ENCODE measurements at places on chromosomes 2 and 18.

DNA sequence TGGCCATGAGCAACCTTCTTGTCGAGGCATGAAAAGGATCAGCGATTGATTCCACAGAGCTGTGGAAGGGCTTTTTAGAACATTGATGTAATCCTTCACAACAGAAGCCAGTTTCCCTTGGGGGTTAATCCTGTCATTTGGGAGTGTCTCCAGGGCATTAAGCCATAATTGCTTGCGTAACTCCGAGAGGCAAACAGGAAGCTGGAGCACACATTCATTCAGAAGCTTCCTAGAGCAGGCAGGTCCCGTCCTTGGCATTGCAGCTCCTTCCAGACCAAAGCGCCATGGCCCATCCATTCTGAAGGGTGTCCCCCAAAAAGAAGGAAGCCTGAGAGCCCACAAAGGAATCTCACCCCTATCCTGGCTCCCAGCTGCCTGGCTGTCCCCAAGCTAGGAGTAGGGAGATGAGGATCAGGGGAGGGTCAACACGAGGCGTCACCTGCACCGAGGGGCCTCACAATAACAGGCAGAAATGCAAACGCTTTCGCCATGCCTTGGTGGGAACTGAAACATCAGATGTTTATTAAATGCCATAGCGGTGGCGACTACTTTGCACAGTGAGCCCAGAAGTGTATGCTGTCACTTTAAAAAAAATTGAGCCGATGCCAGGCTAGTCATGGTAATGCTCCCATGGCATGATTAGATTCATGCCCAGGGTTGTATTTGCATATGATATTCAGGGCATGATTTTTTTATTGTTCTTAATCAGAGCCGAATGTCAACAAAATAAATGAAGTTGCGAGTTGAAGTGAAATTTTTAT is 339.4 kb downstream of the BCL11A start:
- peak; percentile 69 for DNase-seq

DNA sequence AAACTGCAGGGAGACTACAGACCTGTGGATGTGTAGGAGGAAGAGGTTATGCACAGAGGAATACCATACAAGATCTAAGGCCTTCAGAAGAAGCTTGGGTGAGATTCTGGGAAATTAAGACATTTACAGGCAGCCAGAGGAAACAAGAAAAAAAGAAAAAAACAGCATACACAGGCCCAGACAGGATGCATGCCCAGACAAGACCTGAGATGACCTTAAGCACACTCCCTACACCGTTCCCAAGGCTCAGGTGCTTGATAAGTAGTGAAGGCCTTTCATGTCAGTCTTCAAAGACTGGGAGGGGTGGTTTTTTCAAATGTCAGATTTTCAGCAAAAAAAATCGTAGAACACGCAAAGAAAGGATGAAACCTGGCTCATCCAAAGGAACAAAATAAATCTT is 83.0 kb downstream of the CCDC138 start:
- DNase-seq, result no peak

- DNase-seq, result no peak
Observed at GRCh38 chr2:170249761-170250160, 71.8 kb downstream of the MYO3B start.

- no peak for DNase-seq
Observed at GRCh38 chr18:64037812-64038414, 68.0 kb downstream of the SERPINB8 start.

GRCh38 chr2:39512941-39513340 is 75.9 kb upstream of the MAP4K3 start:
- no peak for DNase-seq

- no peak for DNase-seq
Observed at GRCh38 chr18:35695803-35696202, 114.3 kb downstream of the GALNT1 start.

DNA sequence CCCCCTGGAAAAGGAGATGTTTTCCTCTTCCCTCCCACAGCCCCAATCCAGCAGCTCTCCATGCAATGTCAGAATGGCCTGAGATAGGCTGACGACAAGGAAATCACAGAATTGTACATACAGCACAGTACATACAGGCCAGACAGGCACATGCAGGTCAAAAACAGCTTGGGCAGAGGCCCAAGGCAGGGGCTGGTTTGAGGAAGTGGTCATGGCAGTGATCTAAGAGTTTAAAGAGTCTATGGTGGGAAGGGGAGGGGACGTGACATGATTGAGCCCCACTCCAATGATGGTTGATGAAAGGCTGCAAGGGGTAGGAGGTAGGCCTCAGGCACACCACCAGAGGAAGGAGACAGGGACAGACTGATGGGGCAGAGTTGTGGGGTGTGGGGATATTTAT is 4.3 kb downstream of the DCTN1 start:
- DNase-seq, result no peak

DNA sequence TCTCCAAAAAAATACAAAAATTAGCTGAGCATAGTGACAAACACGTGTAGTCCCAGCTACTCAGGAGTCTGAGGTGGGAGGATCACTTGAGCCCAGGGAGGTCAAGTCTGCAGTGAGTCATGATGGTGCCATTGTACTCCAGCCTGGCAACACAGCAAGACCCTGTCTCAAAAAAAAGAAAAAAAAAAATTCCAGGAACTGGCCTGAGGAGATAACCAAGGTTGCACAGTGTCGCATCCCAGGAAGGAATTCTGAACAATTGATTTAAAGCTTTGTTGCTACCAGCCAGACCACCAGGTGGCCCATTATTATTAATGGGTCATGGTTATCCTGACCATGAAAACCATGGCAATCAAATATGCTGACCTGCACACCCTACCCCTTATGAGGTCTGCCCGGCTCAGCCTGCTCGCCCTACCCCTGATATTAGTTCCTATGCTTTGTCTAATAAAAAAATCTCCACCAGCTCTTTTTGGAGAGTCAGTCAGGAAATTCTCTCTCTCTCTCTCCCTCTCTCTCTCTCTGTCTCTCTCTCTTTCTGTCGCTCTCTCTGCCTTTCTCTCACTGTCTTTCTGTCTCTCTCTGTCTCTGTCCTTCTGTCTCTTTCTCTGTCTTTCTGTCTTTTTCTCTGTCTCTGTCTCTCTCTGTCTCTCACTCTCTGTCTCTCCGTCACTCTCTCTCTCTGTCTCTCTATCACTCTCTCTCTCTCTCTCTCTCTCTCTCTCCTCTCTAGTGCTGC is 73.7 kb downstream of the NCAPH start:
- DNase-seq, result no peak

DNA sequence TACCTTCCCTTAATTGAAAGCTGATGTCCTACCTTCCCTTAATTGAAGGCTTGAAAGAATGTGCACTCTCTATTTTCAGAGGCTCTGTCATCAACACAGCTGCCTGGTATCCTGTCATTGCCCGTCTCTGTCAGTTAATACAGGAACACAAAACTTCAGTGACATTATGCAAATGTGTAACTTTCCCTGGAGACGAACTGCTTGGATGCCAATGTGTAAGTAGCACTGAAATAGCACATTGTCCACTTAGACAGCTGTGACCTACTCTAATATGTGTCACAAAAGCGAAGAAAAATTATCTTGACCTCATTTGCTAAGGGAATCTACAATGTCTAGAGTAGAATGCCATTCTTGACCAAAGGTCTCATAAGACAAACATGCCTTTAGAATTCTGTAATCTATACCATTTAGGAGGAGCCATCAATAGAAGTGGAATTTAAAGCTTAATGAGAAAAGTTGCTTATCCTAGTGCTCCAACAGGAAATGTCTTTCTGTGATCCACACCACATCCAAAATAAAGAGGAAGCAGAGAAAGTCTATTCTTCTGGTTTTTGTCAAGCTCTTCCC is 138.1 kb downstream of the BARD1 start:
- DNase-seq, result no peak

- no peak for DNase-seq
Observed at GRCh38 chr2:25979001-25979400, 3.3 kb downstream of the KIF3C start.

- DNase-seq, result no peak
Observed at GRCh38 chr18:63477968-63478367, 1.2 kb downstream of the SERPINB5 start.

DNA sequence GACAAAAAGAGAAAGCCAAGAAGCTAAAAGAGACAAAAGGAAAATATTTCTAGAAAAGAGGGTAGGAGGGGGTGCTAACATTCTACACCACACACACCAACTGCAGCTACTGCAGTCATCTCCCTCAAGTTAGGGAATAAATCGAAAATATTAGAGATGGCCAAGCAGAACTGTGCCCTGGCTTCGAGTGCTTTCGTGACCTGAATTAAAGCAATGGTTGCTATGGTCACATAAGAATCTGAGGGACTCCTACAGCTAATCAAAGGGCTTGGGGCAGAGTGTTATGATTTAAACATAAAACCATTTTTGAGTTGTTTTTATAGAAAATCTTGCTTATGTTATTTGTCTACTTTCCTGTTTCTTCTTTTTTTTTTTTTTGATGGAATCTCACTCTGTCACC is 159.6 kb upstream of the HNRNPA3 start:
- no peak for DNase-seq

DNA sequence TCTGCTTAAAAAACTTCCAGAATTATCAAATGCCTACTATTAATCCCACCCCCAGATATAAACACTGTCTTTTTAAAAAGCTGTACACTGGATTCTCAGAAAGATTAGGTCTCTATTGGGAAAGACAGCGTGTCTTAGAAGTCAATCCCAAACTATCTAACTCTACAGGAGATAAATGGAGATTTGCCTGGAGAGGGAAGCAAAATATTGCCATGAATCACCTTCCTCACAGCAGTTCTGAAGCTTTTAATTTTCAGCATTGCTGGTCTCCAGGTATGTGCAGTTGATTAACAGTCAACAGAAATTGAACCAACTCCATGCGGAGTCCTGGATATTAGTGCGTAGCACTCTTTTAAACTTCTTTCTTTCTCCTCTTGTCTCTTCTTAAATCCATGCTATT is 122.2 kb downstream of the DSC3 start:
- no peak for DNase-seq

DNA sequence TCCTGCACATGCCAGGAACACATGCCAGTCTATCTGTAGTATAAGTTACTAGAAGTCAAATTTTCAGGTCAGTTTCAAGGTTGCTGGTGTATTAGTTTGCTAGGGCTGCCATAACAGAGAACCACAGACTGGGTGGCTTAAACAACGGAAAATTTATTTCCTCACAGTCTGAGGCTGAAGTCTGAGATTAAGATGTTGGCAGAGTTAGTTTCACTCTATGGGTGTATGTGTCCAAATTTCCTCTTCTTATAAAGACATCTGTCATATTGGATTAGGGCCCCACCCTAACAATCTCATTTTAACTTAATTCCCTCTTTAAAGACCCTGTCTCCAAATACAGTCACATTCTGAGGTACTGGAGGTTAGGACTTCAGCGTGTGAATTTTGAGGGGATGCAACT is 26.5 kb downstream of the B3GNT7 start:
- DNase-seq, result no peak

GRCh38 chr2:10057231-10058107 is 14.1 kb downstream of the KLF11 start:
- DNase-seq, result peak; percentile 67

DNA sequence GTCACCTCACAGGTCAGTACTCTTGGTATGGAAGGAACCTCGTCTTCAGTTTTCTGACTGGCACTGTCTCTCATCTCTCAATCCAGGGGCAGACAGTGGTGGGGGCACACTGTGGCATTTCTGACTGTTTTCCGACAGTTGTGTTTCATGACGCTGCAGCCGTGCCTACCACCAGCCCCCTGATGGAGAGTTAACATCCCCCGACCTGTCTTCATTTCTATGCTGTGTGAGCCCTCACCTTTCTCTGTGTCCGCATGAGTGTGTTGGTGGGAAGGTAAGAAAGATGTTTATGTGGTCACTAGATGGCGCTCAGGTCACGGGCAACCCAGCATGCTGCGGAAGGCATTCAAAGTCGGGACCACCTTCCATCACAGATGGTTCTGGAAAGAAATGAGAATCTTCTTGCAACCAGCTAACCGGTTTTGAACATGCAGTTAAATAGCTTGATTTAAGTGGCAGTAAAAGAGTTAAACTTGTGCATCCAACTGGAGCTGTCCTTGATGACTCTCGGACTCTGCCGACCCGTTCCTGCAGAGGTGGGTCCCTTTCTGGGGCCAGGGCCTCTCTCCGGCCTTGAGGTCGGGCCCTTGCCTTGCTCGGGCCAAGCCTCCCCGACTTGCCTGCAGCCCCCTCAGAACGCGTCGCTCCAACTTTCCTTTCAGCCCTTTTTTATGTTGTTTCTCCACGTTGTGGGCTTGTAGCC is 92.4 kb downstream of the DYSF start:
- peak; percentile 61 for DNase-seq

DNA sequence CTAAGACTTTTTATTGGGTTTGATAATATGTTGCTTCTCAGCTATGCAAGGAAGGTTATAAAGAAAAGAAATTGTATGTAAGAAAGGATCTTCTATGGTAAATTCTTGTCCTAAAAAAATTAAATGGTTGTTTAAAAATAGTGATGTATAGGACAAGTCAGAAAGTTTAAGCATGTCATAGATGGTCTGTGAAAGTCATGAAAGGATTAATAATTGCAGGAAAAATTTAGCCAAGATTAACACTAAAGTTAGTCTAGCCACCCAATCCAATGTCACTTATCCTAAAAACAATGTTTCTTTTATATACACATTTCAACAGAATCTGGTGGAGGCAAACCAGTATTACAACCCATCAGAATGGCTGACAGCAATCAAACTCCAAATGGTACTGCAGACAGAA is 1046.7 kb upstream of the SLC39A10 start:
- no peak for DNase-seq

- DNase-seq, result no peak
Observed at GRCh38 chr2:118974103-118974993, 32.4 kb downstream of the MARCO start.

GRCh38 chr2:130760754-130761751 is 5.7 kb downstream of the AMER3 start:
- DNase-seq, result no peak

DNA sequence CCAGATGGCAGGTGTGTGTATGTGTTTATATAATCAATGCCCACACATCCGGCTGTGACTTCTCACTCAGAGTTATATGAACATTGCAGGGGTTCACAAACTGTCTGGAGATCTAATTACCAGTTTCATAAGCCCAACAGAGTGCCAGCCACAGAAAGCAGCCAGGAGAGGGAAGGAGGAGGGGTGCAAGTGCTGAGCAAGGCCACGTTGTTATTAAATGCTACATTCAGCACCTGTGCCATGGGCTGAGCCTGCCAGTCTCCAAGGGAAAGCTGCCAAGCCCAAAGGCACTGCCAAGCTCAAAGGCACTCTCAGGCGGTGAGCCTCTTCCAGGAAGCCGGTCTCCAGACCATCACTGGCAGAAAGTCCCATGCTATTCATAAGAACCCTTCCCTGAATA is 17.4 kb downstream of the XDH start:
- DNase-seq, result no peak
